ENCODE measurements at places on chromosomes 4 and X. TPM values are rescaled to one million over a fixed set of nuclear protein-coding genes. Genes with fewer than 3 reads are reported as not detected.
A peak's percentile ranks its signal among the peaks of the same experiment; 100 is the strongest.

GRCh38 chrX:11967986-11968869 is 170.0 kb upstream of the FRMPD4 start:
- no peak for DNase-seq

DNA sequence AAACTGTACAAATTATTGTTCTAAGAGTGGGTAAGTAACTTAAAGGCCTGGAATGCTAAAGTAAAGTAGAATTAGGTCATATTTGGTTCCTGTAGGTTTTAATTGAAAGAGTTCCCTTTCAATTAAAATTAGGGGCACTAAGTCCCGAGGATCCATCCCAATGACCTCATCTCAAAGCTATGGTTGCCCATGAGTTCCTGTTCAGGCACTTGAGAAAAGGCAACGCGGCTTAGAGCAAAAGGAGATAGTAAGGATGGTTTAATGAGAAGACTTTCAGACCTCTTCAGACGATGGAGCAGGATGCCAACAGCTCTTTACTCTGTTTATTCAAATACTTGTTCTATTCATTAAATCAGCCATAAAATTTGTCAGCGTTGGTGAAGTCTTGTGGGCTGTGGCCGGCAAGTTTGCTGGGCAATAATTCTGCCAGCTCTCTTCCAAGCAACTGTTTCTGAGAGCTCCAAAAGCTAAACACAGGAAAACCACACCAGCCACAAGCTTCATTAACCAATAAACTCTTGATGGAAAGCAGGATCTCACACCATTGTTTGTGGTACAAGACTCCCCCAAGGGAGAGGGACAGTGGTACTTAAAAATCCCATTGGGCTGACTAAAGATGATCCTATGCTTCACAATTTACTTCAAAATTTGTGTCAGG is 167.4 kb downstream of the COL4A6 start:
- peak; percentile 86 for DNase-seq

- no peak for DNase-seq
These were observed 737.0 kb downstream of the RAB28 start for GRCh38 chr4:12747154-12747553.

DNA sequence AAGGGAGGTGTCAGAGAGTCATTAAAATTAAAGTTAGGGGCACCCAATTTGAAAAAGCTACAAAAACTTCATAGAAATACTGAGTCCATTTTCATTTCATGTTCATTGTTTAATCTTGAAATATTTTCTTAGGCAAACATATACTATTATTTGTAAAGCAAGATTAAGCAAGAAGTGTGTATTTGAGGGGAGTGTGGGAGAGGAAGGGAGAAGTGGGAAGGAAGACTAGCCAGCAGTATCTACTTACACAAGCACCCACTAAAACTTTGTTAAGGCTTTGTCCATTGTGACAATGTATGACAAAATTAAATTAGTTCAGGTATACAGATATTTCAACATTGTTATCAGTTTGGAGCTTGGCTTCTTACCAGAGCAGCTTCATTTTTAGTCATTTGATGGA is 222.9 kb downstream of the ARHGAP24 start:
- DNase-seq: no peak

DNA sequence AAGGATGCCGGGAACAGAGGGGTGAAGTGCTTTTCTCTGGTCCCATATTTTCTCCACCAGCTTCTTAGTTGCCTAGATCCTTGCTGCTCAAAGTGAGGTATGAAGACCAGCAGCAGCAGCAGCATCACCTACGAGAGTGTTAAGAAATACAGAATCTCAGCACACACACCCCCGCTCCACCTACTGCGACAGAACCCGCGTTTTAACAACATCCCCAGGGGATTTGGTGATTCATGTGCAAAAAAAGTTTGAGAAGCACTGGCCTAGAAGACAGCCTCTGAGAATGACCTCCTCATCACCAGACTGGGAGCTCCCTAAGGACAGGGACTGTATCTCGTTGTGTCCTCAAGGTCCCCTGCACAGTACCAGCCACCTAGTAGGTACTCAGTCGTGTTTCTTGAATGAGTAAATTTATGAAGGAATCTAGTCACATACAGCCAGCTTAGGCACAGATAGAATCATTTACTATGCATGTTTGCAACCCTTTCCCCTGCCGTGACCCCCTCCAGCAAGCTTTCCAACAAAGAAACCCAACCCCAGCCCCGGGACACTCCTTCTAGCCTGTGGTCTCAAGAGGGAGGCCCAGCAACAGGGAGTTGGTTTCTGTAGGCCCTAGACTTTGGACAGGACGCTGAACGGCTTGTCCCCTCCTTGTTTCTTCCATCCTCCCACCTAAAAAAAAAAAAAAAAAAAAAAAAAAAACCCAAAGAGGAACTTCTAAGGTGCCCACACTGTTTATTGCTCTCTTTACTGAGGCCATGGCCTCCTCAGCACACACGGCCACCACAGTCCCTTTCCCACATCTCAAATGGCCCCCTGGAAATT is 21.5 kb downstream of the RTL5 start:
- no peak for DNase-seq

- DNase-seq: no peak
These were observed 9.4 kb upstream of the AP1S2 start for GRCh38 chrX:15864023-15864422.

DNA sequence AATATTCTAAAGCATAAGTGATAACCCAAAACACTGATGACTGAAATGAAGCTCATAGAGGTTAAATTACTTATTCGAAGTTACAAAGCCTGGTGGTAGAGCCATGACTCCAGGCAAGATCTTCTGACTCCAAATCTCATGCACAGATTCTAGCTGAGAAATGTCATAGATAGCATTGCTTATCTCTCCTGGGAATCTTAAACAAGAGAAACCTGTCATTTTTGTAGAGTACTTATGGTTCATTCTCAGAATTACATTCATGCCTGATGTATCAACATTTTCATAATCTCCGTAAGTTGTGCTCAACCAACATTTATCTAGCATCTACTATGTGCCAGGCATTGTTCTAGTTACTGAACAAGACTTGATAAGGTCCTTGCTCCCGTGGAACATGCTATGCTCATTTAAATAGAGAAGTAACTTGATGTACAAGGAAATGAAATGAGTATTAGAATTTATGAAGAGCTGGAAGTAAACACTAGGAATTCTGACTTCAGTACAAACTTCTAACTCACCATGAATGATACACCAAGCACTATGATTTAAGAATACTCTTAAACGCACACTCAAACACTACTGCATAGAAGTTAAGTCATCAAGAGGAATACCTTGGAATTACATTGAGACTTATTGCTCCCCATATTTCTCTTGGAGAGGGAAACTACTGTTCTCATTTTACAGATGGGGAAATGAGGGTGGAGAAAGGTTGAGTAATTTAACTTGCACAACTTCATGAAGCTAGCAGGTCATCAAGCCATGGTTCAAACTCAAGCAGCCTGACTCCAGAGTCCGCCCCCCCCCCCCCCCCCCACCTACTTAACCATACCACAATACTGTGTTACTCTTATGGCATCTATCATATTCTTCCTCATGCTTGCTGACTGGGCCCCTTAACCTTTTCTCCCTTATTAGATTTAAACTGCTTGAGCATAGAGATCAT is 45.4 kb downstream of the MBNL3 start:
- DNase-seq: no peak

- no peak for DNase-seq
These were observed 182.3 kb downstream of the RPA4 start for GRCh38 chrX:97065973-97066372.

GRCh38 chrX:137118536-137118935 is 84.7 kb upstream of the GPR101 start:
- DNase-seq: no peak

DNA sequence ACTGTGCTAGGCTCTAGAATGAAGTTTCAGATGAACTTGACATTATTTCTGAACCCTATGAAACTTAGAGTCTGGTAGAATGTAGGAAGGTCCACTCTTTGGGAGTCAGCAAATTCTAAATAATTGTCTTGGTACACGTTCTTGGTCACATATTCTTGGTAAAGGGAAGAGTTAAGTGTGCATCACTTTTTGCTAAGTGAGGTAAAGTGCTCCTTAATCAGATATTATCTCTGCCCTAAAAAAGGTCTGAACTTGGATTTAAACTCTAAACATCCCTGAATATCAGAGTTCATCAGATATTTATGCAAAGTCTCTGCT is 7.2 kb downstream of the OCIAD2 start:
- no peak for DNase-seq

GRCh38 chr4:17134100-17134499 is 235.7 kb upstream of the LDB2 start:
- DNase-seq: no peak

DNA sequence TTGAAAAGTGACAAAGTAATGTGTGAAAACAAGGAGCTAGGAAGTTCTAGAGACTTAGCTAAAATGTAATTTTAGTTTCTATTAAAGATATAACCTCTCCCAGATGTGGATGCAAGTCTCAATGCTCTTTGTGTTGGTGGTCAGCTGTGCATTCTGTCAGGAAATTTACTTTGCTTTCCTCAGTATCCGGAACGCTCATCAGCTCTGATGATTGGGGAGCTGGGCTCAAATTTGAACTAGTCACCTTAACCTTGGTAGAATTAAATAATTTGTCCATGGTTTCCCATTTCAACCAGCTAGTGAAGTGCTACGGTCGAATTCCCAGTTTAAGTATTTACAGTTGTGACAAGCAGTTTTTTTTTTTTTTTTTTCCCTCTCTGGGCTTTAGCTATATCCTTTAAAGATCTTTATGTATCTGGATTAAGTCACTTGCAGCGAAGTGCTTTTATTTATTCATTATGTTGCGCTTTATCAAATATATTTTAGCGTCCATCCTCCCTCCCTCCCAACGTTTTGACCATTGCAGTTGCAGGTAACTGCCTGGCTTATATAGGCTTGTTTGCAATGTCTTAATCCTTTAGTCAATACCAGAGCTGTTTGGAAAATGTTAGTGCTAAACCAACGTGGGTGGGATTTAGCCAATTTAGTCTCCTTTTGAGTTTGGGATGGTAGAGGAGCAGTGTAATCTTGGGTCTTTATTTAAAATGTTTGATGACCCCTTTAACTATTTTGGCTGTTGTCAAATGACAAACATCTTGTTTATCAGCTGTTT is 2.1 kb downstream of the OGT start:
- no peak for DNase-seq

GRCh38 chrX:96540111-96540631 is 144.5 kb upstream of the DIAPH2 start:
- DNase-seq: no peak

- no peak for DNase-seq
These were observed 41.0 kb downstream of the RAI2 start for GRCh38 chrX:17820100-17820499.

DNA sequence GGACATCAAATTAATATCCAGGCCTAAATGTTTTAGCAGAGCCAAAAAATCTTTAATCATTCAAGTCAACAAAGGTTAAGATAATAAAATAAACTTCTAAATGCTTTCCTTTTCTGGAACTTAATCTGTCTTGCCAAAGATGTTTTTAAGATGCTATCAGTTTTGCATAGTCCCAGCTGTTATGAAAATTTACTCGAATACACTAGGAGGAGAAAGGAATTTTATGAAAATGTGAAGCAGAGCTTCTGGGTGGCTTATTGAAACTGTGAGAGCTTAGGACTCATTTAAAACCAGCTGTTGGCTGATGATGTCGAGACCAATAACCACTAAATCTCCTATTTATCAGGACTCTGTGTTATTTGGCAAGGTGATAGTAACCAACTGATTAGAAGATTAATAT is 202.2 kb upstream of the ETNPPL start:
- peak; percentile 76 for DNase-seq

DNA sequence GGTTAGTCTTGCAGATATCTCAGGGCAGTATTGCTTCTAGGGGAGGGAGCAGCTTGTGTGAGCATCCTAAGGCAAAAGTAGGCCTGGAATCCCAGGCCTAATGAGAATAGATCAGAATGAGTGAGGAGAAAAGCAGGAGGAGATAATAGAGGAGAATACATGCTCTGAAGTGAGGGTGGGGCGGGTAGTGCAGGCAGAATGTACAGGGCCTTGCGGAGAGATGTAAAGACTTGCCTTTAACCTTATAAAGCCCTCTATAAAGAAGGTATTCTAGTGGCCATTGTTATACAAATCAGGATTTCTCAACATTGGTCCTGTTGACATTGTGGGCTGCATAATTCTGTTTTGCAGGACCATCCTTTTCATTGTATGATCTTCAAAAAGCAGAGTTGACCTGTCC is 855.3 kb downstream of the PCDH7 start:
- no peak for DNase-seq

GRCh38 chr4:15390494-15390893 is 37.3 kb upstream of the C1QTNF7 start:
- no peak for DNase-seq

- no peak for DNase-seq
These were observed 16.9 kb downstream of the TAF7L start for GRCh38 chrX:101274198-101274597.

DNA sequence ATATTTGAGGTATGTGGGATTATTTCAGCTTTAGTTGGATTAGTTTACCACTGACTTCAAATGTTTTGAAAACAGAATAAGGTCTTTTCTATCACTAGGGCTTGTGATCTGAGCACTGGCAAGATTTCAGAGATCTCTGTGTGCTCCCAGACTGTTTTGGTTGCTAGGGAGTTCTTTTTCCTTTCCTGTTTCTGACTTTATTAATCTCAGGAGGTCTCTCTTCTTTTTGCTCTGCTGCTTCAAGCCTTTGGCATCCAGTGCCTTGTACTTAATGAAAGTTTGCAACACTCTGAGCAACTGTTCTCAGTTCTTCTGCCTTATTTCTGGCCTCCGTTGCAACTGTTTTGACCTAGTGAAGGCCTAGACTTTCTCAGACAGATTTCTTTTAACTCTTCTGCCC is 32.1 kb upstream of the PAQR3 start:
- DNase-seq: peak; percentile 5

DNA sequence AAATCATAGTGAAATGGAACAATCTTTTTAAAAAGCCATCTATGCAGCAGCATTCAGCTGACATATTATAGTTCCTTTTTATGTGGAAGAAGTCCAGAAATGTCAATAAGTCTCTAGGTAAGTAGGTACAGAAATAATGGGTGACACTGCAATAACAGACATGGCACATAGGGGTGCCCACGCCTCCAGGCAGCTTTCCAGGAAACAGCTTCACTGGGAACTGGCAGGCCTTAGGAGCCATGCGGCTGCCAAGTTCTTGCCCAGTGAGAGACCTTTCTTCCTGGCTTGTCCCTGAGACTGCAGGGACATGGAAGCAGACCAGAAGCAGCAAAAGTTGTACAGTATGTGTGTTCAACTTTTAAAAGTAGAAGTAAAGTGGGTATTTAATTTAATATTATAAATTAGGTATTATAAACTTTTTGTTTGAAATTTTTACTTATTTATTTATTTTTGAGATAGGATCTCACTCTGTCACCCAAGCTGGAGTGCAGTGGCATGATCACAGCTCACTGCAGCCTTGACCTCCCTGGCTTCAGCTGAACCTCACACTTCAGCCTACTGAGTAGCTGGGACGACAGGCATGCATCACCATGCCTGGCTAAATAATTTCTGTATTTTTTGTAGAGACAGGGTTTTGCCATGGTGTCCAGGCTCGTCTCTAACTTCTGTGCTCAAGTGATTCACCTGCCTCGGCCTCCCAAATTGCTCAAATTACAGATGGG is 12.1 kb upstream of the ETNPPL start:
- DNase-seq: no peak

Gene OPN1LW
- not detected for total RNA-seq

Gene DUX4
- not detected for total RNA-seq

Gene CENPU
- total RNA-seq: 85.5 TPM

Gene TBC1D14
- total RNA-seq: 46.1 TPM

Gene SPARCL1
- not detected for total RNA-seq

Gene RNF175
- not detected for total RNA-seq

Gene TMEM31
- total RNA-seq: not detected

Gene C1QTNF7
- total RNA-seq: not detected

Gene LANCL3
- 1.5 TPM for total RNA-seq

Gene FRG2
- not detected for total RNA-seq

Gene TMEM129
- 61.3 TPM for total RNA-seq

Gene FAM9B
- 0.06 TPM for total RNA-seq
